ENCODE measurements at places on chromosomes 2 and 18.

- DNase-seq = no peak
Observed at GRCh38 chr18:50737127-50737526, 82.7 kb downstream of the MRO start.

- DNase-seq = no peak
Observed at GRCh38 chr18:14974576-14974975, 226.6 kb downstream of the ANKRD30B start.

DNA sequence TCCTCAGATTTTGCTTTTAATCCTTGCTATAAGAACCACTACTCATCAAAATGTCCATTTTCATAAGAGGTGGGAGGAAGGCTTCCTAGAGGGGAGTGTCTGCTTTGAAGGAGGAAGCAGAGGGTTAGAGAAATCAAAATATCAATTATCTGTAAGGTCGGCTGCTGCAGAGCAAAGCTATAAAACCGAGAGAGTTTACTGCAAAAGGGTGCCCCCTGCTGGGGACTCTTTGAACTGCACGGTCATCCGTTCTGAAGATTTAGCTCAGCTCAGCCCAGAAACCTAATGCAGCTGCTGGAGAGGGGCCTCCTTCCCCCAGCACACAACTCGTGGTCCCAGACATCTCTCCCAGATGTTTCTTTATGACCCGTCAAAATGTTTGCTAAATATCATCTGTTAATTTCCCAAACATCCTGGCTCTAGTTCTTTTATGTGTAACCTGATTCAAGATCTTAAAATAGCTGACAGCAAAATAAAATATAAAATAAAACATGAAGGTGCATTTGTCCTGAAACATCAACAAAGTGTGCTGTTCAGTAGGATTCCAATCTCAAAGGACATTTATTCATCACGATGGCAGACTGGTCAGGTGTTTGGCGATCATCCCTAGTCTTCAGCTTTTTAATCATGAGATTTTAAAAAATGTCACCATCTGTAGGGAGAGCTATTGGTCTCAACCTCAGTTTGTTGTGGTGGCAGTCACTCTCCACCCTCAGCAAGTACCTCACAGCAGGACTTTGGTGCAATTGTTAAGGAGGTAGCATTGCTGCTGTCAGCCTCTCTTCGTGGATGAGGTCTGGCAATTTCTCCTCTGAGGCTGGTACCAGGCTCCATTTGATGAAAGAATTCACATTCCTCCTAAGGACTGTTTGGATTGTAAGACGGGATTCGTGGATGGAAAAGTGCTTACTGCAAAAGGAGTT lies 185.9 kb downstream of the MTX2 start:
- DNase-seq = peak; percentile 58

GRCh38 chr2:158380746-158381145 lies 75.8 kb downstream of the CCDC148 start:
- no peak for DNase-seq

DNA sequence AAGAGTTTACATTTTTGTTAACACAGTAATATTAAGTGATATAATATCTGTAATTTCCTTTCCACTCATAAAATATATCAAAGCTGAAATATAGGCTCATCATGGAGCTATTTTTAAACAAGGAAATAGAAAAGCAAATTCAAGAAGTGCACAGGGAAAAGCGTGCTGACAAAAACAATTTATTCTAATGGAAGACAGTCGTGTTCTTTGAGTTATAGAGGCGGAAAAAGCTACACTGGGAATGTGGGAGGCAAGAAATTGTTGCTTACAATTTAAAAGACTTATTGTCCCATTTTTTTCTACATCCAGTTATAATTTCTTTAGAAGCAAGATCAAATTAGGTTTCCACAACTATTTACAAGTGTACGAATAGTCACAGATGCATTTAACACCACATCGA lies 3.2 kb upstream of the TTN start:
- no peak for DNase-seq

GRCh38 chr18:50877545-50878265 lies 1.2 kb upstream of the ME2 start:
- no peak for DNase-seq

- no peak for DNase-seq
Observed at GRCh38 chr2:239438995-239439753, 38.4 kb upstream of the HDAC4 start.

DNA sequence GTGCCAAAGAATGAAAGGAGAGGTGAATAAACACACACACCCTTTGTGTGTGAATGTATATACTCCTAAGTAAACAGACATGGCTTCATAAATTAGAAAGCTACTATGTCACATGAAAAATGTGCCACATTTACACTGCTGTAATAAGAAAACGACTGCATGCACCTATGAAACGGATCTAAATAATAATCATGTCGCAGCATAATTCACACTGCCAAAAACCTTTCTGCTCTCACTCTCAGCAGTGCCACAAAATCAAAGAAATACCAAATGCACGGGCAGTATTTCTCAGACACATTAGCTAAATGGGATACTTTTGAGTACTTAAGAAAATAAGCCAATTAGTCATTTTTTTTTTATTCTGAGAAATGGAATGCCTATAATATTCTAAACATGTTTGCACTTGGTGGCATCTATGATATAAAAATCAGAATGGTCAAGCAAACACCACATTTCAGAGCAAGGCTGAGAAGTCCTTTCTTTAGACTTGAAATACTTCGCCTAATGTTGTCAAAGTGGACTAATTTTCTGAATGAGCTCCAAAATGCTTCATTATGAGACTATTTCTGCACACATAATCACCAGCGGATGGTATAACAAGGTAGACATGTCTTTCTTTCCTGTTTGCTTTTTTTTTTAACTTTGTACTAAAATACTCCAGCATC lies 6.6 kb downstream of the BCL11A start:
- DNase-seq = no peak

- DNase-seq = no peak
Observed at GRCh38 chr2:167279810-167280209, 391.5 kb downstream of the XIRP2 start.

- no peak for DNase-seq
Observed at GRCh38 chr2:196040218-196040617, 28.4 kb downstream of the DNAH7 start.

DNA sequence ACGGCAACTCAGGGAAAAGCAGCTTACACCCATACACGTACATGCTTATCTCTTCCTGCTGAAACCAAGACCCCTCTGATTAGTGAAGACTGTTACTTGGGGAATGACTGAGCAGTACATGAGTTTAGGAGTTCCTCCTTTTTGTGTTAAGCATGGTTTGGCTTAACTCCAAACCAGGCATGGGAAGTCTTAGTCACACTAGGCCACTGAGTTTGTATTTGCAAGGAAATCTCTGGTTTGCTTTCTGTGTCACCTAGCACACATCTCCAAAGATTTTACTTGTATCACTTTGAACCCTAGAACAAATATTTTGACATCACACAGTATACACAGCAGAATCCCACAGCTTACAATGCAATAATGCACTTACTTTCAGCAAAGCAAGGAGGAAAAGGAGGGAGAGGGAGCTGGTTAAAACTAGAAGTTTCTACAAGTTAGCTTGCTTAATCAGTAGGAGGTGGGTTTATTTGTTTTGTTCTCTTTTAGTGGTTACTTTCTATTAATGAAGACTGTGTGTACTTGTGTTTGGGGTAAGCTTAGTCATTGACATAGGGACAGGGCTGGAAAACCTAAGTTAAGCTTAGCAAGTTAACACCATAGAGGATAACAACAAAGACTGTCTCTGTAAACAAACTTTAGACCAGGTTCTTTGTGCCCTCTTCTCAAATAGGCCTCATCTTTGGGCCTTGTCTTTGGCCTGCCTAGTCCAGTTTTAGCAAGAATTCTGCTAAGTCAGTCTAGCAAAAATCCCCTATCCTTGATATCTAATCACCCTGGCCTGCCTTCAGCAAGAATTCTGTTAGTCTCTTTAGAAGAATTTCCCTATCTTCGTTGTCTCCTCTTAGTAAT lies 219.4 kb downstream of the MREG start:
- DNase-seq = peak; percentile 83
